GM23338 (cell line): ENCODE measurements at places on chromosomes 7 and 10. TPM values are rescaled to one million over a fixed set of nuclear protein-coding genes. Genes with fewer than 3 reads are reported as not detected.

DNA sequence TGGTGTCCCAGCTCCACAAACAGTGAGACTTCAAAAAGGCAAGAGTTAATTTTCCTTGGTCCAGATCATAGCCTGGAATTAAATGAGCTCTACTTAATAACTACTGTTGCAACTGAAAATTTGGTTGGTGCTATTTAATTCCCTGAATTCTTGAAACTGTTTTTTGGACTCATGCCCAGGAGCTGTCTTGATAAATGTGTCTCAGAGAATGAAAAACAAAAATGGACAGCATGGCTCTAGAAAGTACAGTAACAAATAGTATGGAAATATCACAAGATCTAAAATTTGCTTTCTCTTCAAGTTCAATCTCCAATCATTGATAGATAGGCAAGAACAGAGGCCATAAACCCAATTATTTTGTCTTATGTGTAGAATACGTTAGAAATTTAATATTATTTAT is 42.5 kb downstream of the CCDC71L start:
- no peak for DNase-seq

GRCh38 chr7:95905167-95905566 is 132.8 kb downstream of the DYNC1I1 start:
- DNase-seq: peak; percentile 56

DNA sequence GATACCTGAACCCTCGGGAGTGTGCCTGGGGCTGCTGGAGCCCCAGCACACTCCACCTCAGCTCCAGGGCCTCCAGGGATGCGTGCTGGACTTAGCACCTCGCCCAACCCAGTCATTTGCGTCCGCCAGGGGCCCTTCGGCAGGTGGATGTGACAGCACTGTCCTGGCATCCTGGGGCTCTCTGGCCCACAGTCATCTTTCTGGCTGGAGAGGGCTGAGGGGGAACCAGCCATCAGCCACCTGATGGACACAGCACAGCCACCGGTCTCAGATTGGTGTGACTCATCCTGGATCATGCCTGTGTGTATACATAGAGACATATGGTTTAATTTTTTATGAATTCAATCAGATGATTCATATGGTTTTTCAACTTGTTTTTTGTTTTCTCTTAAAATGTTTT is 11.1 kb downstream of the ZNF775 start:
- DNase-seq: no peak

DNA sequence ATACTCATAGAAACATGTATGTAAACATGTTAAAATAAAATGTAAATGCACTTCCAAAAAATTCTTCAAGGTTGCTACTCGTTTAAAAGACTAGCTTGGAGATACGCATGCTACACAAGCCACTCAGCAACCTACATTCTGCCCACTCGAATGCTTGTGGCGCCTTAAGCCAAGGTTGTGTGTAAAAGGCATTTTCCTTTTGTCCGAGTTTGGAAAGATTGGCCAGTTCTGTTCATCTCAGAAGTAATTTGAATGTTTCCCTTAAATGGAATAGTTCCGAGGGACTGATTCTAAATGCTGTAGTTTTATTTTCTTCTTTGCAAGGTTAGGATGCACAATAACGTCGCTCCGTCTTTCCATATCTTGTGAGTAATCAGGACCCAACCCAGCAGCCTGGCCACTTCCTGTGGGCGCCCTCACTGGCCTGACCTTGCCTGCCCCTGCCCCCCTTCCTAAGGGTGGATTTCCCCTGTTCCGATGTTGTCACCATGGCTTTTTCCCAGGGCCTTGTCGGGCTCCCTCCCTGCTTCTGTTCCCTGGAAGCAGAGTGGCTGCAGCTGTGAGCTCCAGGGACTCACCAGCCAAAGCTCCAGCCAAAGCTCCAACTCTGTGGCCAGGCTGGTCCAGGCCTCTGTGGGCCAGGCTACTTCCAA is 70.6 kb downstream of the PTPRE start:
- DNase-seq: no peak

- DNase-seq: peak; percentile 52
Observed at GRCh38 chr10:93061594-93062513, 1.3 kb downstream of the CYP26C1 start.

DNA sequence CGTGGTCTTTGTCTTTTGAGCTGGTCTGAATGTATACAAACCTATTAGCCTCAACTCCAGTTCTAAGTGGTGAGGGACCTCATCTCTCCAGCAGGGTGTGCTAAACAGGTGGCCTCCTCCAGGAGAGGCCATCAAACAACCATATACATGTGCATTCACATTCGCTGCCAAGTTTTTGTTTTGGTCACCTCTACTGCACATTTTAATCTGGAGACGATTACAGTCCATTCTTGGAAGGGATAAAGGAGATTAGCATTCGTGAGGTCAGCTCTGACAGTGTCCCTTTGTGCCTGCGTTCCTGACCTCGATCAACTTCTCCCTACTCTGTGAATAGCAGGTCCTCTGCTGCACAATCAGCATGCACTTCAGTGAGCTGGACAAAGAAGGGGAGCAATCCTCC is 60.8 kb downstream of the RHOBTB1 start:
- peak; percentile 44 for DNase-seq

DNA sequence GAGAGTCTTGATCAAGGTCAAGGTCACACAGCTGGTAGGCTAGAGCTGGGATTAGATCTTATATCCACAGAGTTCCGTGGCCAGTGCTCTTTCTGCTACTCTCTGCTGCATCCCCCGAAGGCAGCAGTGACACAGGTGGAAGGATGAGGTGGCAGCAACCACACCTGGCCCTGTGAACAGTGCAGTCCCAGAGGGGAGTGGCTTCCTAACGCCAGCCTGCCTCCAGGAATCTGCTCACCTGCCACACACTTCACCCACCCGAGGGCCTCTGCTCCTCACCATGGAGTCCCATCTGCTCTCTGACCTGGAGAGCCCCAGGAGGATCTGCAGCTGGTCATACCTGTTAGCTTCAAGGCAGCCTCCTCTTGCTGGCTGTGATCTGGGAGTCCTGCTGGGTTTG is 484.2 kb downstream of the PLXNA4 start:
- no peak for DNase-seq

DNA sequence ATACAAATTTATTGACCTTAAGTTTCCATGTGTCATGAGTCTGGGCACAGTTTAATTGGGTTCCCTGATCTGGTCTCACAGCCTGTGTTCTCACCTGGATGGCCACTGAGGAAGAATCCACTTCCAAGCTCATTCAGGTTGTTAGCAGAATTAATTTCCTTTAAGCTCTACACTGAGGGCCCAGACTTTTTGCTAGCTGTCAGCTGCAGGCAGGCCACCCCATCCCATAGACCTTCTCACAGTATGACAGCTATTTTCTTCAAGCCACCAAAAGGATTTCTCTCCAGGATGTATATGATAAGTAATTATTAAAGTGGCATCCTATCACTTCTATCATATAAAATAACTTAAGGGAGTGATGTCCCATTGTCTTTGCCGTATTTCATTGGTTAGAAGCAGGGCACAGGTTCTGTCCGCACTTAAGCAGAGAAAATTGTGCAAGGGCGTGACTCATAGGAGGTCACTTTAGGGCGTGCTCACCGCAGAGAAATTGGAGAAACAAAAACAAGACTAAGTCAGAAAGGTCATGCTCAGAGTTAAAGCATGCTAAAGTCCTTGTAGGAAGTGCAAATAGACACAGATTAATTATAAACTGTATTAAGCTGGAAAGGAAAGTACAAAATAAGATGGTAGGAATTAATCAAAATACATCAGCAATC is 109.9 kb downstream of the AHR start:
- DNase-seq: no peak

DNA sequence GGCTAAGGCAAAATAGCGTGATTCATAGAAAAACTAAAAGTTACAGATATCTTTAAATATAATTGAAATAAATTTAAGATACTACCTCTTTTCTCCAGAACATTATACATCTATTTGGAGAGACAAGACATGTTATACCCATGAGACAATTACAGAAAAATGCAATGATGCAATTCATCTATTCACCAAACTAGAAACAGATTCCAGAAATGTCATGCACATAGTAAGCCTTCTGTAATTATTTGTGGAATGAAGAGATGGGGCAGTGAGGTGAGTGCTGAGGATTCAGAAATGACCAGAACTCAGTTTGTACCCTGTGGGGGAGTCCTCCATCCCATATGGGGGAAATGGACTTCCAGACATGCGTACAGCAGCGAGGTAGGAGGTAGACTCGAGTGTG is 99.4 kb downstream of the MKX start:
- no peak for DNase-seq

TMEM243 gene
- total RNA-seq: 44.5 and 52.7 TPM in 2 replicates

ZNF138 gene
- total RNA-seq: 64.7 and 68.4 TPM in 2 replicates

ACSM6 gene
- total RNA-seq: not detected in 2 replicates

SSC4D gene
- 11.4 and 12.7 TPM in 2 replicates for total RNA-seq

SH2B2 gene
- 21.9 and 30.3 TPM in 2 replicates for total RNA-seq
